ENCODE measurements at places on chromosomes 7 and 10.
A peak's percentile ranks its signal among the peaks of the same experiment; 100 is the strongest.

DNA sequence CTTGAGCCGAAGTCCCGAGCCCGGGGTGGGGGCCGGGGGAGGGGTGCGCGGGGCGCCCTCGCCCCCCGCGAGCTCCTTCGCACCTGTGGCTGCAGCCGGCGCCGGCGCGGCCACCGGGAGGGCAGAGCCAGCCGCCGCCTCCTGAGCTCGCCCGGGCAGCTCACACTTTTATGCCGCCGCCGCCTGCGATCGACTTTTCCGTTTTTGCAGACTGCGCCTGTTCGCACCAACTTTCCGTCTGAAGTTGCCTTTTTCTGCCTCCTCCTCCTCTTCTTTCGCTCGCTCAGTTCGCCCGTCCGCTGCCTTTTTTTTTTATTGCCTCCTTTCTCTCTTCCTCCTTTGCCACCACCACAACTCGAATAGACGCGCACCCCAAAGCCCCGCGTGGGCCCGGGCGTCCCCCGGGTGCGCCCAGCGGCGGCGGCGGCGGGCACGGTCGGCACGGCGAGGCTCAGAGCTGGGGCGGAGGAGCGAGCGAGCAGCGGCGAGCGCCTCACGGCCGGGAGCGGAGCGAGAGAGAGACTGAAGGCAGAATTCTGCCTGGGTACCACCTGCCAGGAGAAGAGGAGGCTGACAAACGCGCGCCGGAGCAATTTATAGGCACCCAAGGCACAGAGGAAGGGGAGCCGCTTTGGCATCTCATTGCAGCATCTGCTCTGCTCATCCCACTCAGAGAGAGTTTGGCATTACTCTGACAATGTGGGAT is at the start of gene C1QL3:
Gene C1QL3, minus strand, starts transcription at position 569 of the 706 bp plus-strand sequence. CDS start 814 bp downstream, outside the sequence.
- peak; percentile 35 for DNase-seq

DNA sequence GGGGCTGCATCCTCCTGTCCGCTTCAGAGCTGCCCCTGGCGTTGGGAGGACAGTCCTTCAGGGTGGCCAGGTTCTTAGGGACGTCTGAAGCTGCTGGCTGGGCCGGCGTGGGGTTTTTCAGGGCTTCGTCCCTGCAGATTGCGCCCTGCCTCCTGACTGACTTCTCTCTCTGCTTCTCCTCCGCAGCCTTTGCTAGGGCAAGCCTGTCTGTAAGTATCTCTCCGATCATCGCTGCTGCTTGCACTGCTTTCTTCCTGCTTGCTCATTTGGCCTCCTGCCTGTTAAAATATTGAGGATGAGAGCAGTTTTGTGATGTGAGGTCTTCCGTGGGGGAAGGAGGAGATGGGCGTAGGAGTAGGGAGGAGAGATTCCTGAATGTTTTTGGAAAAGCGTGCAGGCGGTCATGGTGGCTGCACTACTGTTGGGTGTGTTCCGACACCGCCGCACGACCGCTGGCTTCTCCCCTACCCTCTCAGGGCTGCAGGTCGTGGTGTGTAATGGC is 25.3 kb downstream of the PFKFB3 start:
- DNase-seq = peak; percentile 83

DNA sequence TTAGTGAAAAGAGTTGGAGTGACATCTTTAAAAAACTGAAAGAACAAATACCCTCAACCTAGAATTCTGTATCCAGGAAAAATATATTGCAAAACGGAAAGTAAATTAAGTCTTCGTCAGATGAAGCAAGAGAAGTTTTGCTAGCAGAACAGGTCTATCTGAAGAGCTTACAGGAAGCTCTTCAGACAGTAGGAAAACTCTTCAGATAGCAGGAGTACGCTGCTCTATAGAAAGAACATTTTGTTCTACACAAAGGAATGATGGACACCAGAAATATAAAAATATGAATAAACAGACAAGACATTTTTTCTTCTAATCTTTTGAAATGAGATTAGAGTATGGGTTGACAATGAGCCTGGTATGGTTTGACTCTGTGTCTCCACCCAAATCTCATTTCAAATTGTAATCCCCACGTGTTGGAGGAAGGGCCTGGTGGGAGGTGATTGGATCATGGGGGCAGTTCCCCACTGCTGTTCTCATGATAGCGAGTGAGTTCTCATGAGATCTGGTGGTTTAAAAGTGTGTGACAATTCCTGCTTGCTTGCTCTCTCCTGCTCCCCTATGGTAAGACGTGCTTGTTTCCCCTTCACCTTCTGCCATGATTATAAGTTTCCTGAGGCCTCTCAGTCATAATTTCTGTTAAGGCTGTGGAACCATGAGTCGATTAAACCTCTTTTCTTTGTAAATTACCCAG is 567.3 kb downstream of the AUTS2 start:
- no peak for DNase-seq

- DNase-seq = no peak
These were observed 316.6 kb upstream of the TMEM229A start for GRCh38 chr7:124349443-124349842.

GRCh38 chr10:18238870-18239485 is 98.8 kb downstream of the CACNB2 start:
- peak; percentile 72 for DNase-seq

- DNase-seq = no peak
These were observed 87.7 kb downstream of the ST7 start for GRCh38 chr7:117041007-117041406.

Data from fibroblast of pulmonary artery (primary cell).